ENCODE measurements at places on chromosomes 3 and 15.

GRCh38 chr3:65483480-65483879 is 555.2 kb downstream of the MAGI1 start:
- H3K36me3 ChIP-seq, result no peaks in the 10 kb centered on the region
- peaks cover 33% of the 10 kb centered on the region for H3K4me1 ChIP-seq
- H3K27me3 ChIP-seq, result no peaks in the 10 kb centered on the region
- H3K27ac ChIP-seq, result no peak overlapping the region

GRCh38 chr3:73493543-73494308 is 131.0 kb downstream of the PDZRN3 start:
- H3K36me3 ChIP-seq, result no peaks in the 10 kb centered on the region
- no peaks in the 10 kb centered on the region for H3K4me1 ChIP-seq

GRCh38 chr3:177468816-177469215 is 271.5 kb upstream of the TBL1XR1 start:
- no peak overlapping the region for H3K27ac ChIP-seq
- no peak for DNase-seq
- no peaks in the 10 kb centered on the region for H3K36me3 ChIP-seq
- H3K4me3 ChIP-seq, result no peak overlapping the region

DNA sequence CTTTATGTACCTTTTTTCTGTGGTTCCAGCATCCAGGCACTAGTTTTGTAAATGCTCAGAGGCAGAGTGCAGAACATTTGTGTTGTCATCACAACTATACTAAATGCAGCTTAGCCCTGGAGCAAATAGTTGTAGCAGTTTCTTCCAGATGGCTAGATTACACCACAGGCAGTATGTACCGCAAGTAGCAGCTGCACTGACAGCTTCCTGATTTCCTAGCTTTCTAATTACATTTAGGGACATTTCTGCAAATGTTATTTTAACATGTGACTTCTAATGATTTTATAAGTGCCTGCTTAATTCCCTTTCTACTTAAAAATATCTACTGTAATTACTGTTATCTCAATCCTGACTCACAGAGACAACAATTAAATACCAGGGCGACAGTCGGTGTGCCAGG is 106.5 kb downstream of the NR2E3 start:
- no peaks in the 10 kb centered on the region for H3K4me1 ChIP-seq
- no peak overlapping the region for H3K27ac ChIP-seq
- no peak for DNase-seq
- H3K4me3 ChIP-seq, result no peak overlapping the region
- H3K36me3 ChIP-seq, result no peaks in the 10 kb centered on the region
- no peaks in the 10 kb centered on the region for H3K27me3 ChIP-seq

- peak overlapping the region; percentile 17 for H3K27ac ChIP-seq
- no peak for DNase-seq
- H3K4me1 ChIP-seq, result peaks cover 19% of the 10 kb centered on the region
- H3K36me3 ChIP-seq, result peaks cover 35% of the 10 kb centered on the region
Measured at GRCh38 chr3:16300881-16301359, 35.9 kb downstream of the OXNAD1 start.

DNA sequence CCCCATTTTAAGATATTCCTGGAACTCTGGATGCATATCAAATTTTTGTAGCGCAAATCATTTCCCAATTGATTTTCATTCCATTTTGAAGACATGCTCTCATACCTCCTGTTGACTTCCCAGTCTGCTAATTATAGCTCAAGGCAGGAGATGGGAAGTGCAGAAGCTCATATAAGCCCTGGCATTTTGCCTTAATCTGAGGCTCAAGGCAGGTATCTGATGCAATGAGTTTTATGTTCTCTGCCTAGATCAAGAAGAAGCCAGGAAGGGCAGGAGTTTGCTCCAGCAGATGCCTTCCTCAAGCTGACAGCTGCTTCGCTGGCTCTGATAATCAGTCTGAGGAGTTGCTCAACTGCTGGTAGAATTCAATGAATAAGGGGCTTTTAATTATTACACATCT is 65.6 kb upstream of the NEDD4 start:
- no peak overlapping the region for H3K27ac ChIP-seq
- no peaks in the 10 kb centered on the region for H3K27me3 ChIP-seq
- no peaks in the 10 kb centered on the region for H3K4me1 ChIP-seq
- no peaks in the 10 kb centered on the region for H3K36me3 ChIP-seq

GRCh38 chr15:89168316-89168833 is 53.0 kb downstream of the RLBP1 start:
- H3K36me3 ChIP-seq, result no peaks in the 10 kb centered on the region
- H3K27me3 ChIP-seq, result no peaks in the 10 kb centered on the region
- peaks cover 9% of the 10 kb centered on the region for H3K4me1 ChIP-seq
- no peak for DNase-seq
- no peak overlapping the region for H3K4me3 ChIP-seq

DNA sequence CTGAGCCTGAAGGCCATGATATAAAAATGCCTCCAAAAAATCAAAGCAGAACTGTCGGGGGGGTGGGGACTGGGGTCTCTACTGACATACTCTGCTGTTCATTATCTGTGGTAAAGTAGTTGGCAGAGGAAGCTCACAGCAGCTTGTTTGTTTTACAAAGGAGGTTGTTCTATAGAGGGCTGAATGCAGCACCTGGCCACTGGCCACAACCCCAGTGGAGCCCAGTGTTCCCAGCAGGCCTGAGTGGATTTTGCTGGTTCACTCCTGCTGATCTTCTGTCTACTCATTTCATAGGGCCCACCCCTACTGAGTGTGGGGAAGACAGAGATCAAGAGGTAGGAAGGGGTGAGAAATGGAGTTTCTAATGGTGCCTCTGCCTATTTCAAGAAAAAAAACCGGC is 125.5 kb downstream of the DIPK2A start:
- H3K4me1 ChIP-seq, result 0 out of 2 replicates have a peak, but pooled peaks cover 3% of the 10 kb centered on the region

DNA sequence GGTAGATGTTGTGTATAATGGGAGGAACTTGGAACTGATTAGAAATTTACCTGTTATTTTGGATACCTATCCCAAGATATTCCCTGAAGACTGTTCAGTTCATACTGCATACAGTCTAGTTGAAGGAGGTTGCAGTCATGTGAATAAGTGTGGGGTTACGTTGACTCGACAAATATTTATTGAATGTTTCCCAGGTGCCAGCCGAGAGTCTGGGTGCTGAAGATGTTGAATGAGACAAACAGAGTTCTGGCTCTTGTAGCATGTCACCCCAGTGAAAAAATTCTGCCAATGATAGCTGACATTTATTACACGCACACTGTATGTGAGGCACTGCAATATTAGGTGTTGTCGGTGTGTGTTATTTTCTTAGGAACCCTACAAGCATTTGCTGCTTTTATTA is 176.0 kb downstream of the KCNMB2 start:
- no peak overlapping the region for H3K27ac ChIP-seq
- no peaks in the 10 kb centered on the region for H3K36me3 ChIP-seq
- no peaks in the 10 kb centered on the region for H3K4me1 ChIP-seq
- H3K4me3 ChIP-seq, result no peak overlapping the region
- DNase-seq, result no peak

Measured in H1 (cell line).